ENCODE measurements at places on chromosomes 1 and 21.

- DNase-seq, result no peak
Measured at GRCh38 chr21:42269386-42269785, 45.8 kb downstream of the TFF3 start.

GRCh38 chr1:42963378-42964043, 4.8 kb upstream of the SLC2A1 start:
- DNase-seq, result no peak

- no peak for DNase-seq
Measured at GRCh38 chr1:225771661-225772322, 5.8 kb upstream of the SRP9 start.

DNA sequence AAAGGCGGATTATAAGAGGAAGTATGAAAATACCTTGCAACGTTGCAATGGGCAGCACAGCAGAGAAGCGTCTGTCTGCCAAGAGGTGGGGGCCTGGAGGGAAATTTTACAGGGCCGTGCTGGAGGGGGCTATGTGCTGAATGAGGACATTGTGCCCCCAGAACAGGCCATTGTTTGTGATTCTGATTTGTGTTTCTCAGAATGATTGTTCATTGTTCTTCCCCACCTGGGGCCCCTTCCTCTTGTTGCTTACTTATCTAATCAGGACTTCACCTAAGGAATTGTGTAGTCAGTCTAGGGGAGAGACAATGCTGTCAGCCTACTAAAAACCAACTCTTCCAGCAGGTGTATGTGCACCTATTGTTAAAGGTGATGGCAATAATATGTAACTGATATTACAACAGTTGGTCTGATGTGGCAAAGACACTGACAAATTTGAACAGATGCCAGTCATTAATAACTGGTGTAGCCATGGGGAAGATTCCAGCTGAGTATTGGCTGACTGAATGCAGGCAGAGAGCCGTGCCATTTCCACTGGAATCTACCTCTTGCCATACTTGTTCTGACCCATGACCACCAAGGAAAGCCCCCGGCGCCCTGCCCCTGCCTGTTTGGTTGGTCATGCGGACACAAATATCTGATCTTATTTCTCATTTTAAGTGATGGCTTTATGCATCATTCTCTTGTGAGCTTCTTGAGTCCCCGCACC, 45.2 kb upstream of the PSEN2 start:
- no peak for DNase-seq

DNA sequence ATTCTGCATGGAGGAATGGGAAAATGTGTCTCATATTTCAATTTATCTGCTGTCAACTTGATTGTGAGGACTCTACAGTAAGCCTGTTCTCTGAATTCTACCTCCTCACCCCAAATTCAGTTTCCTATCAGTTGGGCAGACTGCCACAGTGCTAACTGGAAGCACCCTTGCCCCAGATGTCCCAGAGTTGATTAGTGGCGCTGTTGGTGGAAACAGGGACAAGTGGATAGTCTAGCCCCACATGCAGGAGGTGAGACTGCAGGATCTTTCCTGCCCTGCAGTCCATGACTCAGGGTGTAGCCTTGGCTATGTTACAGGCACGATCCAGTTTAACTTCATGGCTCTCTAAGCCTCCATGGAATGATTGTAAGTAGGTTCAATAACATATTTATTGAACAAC, 22.1 kb downstream of the ADAM30 start:
- no peak for DNase-seq

DNA sequence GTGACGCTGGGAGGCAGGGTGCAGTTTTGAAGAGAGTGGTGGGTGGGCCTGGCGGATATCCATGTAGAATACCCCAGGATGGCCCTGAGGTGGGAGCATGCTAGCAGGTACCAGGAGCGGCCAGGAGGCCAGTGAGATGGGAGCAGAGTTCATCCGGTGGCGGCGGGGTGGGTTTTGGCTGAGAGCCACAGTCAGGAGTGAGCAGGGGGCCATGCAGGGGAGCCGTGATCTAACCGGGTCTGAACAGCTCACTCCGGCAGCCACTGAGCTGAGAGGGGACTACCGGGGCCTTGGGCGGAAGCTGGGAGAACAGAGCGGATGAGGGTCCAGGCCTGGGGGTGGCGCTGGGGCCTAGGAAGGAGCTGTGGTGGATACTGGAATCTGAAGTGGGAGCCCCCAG, 47.6 kb upstream of the LRP8 start:
- DNase-seq, result no peak

- DNase-seq, result no peak
Measured at GRCh38 chr21:41698071-41698470, 68.8 kb downstream of the RIPK4 start.

DNA sequence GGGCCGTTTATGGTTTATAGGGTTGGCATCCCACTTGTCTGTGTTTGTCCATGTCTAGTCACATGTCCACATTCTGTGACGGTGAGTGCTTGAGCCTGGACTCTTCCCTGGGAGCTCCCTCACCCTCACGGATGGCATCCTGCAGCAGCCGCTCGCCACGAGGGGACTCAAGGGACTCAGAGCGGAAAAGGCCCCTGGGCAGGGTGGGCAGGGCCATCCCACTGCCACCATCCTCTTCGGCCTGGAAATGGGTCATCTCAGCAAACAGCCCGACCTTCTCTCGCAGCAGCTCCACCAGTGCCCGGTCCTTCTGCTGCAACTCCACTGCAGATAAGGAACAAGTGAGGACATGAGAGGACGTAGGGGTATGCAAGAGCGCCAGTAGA, 11.1 kb downstream of the RXFP4 start:
- DNase-seq, result no peak

DNA sequence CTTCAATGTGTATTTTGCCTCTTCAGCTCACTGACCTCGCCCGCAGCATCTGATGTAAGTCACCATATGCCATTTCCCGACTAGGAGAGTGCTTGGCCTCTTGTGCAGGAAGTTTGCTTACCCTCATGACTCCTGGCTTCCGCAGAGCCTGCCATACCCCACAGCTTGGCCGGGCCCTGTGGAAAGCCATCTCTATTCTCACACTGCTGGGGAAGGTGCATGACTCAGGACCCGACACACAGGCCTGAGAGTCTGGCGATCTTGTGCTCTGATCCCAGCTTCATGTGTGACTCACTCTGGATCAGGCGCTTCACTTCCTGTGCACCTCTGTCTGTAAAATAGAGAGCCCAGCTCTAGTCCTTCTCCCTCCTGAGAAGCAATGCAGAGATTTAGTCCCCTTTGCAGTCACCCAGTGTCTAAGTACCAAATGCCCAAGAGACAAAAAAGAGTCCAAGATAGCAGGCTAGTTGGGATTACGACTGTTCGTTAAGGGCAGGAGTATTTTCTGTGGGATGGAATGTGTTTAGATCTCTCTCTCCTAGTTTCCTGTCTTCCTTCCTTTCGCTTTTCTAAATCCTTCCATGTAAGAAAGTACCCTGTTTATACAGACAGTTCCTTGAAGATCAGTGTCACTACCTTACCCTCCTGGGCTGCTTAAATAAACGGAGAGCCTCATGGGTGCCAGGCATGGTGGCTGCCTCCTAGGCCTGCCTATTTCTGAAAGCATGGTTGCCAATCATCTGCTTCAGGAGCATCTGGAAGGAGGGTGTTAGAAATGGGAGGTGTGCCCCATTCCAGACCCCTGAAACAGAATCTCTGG, 62.8 kb upstream of the KIF26B start:
- no peak for DNase-seq

GRCh38 chr1:93638981-93639380, 42.7 kb downstream of the BCAR3 start:
- no peak for DNase-seq

DNA sequence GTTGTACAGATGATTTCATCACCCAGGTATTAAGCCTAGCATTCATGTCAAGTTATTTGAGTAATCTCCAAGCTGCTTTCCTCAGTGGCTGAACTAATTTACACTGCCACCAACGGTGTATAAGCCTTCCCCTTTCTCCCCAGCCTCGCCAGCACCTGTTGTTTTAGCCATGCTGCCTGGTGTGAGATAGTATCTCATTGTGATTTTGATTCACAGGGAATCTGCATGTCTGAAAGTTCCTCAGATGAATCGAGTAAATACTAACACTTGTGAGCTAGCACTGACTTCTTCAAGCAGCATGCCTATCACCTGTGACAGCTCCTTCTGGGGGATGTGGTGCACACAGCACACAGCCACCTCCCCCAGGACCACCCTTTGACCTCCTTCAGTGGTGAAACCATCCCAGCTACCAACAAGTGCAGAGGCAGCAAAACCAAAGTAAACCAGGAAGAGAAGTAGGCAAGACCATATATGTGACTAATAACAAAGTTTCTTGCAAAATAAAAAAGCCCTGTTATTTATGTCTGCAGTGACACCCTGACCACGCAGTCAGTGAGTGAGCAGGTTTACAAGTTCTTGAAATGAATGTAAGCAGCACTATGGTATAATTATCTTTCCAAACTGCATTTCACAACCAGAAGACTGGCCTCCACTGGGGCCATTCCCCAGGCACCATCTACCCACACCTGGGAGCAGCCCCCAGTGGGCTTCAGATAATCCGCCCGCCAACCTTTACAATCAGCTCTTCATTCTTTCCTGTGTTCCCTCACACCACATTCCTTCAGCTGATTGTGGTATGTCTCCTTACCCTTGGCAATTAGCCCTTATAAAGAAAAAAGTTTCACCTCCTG, 173.8 kb downstream of the ETS2 start:
- no peak for DNase-seq

GRCh38 chr1:63321785-63322113, 618 bp upstream of the FOXD3 start:
- DNase-seq, result no peak

GRCh38 chr1:29236712-29237128, 398 bp downstream of the PTPRU start:
- DNase-seq, result no peak

DNA sequence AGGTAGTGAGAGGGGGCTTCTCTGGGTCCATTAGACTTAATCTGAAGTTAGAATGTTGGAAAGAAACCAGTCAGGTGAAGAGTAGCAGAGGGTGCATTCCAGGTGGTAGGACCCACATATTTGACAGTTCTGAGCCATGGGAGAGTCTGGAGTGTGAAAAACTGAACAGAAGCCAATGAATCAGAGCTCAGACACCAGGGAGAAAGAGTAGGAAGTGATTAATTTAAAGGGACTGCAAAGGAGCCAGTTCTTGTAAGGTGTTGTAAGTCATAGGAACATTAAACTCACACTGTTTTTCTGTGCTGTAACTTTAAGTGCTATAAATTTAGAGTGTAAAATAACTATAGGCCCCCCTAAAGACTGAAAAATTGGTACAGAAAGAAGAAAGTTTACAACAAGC, 5.9 kb upstream of the DHX9 start:
- DNase-seq, result no peak

- no peak for DNase-seq
Measured at GRCh38 chr1:183885142-183885735, 80.3 kb downstream of the RGL1 start.

DNA sequence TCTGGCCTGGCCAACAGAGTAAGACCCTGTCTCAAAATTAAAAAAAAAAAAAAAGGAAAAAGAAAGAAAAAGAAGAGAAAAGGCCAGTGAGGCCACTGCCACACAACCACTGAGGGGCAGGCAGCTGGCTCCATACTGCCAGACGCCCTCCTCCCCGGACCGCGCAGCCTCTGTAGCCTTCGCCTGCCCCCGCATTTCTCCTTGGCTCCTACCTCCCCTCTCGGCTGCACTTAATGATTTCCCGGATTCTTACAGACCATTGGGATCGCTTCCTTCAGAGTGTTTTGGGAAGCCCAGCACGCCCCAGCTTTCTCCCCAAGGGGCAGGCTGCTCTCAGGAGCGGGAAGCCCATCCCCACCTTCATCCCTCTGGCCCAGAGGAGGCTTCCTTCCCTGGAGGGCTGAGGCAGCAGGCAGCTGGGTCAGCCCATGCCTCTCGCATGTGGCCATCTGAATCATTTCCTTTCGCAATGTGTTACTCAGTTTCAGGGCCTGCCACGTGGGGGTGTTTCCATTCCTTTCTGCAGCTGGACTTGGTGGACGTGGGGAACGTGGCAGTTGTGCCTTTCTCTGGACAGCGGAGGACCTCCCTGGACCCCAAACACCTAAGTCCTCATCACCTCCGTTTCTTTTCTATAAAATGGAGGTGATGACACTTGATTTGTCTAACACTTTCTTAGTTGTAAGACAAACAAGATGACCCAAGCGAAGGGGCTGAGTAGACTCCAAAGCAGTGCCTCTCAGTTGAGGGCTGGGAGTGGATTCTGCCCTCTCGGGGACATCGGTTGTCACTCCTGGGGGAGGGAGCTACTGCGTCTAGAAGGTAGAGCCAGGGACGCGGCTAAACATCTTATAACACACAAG, 2.3 kb downstream of the SLC2A5 start:
- no peak for DNase-seq

- no peak for DNase-seq
Measured at GRCh38 chr1:87159378-87159915, 169.2 kb upstream of the LMO4 start.

DNA sequence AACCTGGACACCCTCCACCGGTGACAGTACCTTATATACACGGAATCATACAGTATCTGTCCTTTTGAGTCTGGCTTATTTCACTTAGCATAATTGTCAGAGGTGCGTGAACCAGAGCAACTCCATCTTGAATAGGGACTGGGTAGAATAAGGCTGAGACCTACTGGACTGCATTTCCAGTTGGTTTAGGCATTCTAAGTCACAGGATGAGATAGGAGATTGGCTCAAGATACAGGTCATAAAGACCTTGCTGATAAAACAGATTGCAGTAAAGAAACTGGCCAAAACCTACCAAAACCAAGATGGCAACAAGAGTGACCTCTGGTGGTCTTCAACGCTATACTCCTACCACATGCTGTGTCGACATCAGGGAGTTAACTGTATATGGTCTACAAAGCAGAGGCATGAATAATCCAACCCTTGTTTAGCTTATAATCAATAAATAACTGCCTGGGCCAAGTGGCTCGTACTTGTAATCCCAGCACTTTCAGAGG, 1.4 kb upstream of the FDPS start:
- no peak for DNase-seq

DNA sequence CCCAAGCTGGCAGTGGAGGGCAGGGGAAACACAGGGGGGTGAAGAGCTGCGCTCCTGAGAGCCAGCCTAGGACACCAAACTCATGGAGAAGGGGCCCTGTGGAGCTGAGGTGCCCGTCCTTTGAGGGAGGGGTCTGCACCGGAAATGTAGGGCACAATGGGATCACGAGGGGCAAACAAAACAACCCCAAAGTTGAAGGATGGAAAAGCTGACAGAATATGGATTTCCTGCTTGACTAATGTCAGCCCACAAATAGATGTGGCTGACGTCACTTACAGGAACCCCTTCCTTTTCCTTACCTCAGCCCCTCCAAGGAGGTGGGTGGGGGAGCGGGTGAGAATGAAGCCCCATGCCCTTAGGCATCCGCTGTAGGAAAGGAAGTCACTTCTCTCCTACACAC, 110.9 kb downstream of the KCNN3 start:
- DNase-seq, result peak; percentile 77
